ENCODE measurements at places on chromosomes 5 and 9.

- DNase-seq, result no peak
Observed at GRCh38 chr9:68973619-68974018, 40.3 kb downstream of the PRKACG start.

DNA sequence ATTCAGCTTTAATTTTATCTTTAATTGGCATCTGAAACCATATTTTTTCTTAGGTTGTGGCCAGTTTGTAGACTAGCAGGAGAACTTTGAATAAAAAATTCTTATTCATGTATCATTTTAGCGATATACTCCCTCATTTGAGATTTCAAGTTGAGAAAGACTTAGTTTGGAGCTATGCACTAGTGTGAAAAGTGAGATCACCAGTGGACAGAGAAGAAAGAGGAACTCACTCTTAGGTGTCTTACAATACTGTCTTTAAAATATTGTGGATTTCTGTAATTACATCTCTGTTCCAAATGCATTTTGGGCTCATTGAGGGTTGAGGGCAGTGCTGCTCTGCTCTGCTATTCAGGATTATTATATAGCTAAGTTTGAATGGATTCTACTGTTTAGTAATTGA, 54.7 kb downstream of the NAA35 start:
- no peak for DNase-seq

DNA sequence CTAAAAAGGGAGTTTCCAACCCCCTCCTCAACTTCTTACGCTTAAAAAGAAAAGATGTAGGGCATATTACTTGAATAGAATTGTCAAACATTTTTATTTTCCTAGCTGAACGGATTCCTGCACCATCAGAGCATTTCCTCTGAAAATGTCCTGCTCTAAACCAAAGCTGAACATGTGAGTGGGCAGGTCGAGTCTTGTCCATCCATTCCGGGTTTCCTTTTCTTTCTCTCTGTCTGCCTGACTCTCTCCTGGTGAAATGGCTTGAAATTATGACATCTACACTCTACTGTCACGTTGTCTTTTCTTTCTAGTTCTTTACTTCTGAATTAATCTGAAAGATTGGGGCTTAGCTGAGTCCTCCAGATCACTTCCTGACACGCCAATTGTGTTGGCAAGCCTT, 39.2 kb upstream of the PTPN3 start:
- DNase-seq, result no peak

DNA sequence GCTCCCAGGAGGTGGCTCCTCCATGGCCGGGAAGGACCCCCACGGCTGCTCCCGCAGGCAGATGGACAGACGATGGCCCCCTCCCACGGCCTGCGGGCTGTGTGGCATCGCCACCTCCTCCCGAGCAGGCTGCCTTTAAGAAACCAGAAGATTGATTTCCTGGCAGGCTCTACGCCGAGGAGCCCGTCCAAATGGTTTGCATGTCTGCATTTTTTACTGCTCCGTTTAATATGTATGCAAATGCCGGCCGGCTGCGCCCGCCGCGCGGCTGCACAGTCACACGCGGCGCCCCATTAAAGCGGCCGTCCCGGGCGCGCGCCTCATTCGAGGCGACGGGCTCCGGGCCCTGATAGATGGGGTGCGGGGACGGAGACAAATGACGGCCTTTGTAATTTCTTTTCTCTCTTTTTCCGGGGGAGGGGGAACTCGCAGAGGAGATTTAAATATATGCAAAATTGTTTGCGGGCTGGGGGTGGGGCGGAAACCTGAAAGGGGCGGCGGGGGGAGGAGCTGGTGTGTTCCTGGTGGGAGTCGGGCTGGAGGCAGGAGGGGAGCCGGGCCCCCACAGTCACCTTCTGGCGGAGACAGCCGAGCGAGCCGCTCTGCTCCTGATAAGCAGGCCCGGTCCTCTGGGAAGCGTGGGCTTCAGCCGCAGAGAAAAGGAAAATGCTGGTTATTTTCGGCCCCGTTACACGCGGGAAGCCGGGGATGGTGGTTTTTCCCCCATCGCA, 158.7 kb upstream of the IER5L start:
- DNase-seq, result peak; percentile 54

DNA sequence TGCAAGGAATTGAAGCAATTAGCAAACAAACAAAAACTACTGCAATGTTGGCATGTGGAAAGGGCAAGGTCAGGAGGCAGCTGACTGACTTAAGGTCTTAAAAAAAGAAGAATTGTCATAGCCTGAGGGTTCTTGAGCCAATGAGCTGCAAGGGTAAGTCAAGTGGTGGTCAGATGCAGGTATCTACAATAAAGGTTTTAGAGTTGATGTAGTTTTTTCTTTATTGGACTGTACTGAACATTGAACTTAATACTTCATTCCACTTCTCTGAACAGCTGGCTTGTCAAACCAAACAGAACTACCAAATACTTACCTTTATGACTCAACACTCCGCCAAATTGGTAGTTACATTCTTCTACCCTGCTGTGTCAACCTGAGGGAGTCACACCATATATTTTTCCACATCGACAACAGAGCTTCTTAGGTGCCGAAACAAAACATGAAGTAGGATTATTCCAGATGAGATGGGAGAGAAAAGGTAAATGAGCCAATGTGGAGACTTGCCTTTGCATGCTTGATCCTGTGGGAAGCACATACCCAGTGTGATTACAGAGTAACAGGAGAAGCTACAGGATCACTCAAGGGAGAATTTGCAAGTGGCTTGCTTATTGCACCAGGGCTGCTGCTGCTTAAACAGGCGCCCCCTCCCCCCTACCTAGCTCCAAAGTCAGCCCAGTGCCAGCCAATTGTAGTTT, 35.3 kb downstream of the EQTN start:
- DNase-seq, result no peak

- no peak for DNase-seq
Observed at GRCh38 chr5:82158755-82159413, 119.3 kb downstream of the RPS23 start.

DNA sequence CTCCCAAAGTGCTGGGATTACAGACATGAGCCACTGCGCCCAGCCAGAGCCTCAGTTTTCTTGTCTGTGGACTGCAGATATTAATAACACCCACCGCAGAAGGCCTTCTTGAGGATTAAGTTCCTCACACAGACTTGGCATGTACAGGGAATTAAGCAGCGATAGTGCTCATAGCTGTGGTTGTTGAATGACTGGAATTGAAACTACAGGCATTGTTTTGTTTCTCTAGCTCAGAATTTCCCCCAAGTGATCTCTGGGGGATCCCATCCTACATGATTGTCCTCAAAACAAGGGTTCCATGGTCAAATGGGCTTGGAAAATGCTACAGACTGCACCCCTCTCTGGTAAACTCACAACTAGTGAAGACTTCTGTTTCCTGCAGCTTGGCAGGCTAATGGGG, 44.2 kb upstream of the TDRD7 start:
- DNase-seq, result no peak

- no peak for DNase-seq
Observed at GRCh38 chr5:112732131-112732530, 5.6 kb upstream of the APC start.

DNA sequence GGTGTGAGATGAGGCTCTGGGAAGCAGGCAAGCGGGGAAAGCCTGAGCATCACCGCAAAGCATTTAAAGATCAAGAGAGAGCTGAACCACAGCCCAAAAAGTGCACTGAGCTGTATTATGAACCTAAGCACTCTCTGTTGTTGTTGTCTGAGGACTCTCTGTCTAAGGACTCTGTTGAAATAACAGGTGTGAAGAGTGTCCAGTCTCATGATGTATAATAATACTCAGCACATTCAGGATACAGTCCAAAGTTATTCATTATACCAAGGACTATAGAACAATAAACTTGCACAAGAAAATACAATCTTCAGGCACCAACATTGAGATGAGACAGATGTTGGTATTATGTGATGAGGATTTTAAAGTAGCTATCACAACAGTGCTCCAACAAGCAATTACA, 71.8 kb upstream of the CTSV start:
- no peak for DNase-seq

DNA sequence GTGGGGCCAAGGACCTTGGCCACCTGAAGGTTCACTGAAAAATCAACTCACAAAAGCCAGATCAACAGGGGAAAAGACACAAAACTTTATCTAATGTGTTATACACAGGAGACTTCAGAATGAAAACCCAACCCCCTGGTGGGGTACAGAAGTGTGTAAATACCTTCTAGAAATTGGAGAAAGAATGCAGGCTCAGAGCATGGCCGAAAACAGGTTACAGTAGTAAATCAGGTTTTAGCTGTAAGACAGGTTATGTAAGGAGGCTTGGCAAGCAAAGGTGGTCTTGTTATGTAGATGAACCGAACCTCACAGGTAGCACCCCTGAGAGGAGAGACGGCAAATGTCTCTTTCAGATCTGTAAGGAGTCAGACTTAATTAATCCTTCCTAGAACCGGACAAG, 10.0 kb downstream of the CEMIP2 start:
- no peak for DNase-seq

GRCh38 chr9:129665389-129665775, at the start of gene PRRX2:
Gene PRRX2 (plus strand): TSS chr9:129665647. CDS start chr9:129665868, 221 bp downstream.
- DNase-seq, result peak; percentile 51

GRCh38 chr5:36647046-36647445, 40.6 kb downstream of the SLC1A3 start:
- no peak for DNase-seq

GRCh38 chr5:32265902-32266301, 46.8 kb downstream of the MTMR12 start:
- DNase-seq, result no peak

GRCh38 chr5:128035689-128036088, 47.9 kb upstream of the SLC12A2 start:
- no peak for DNase-seq

DNA sequence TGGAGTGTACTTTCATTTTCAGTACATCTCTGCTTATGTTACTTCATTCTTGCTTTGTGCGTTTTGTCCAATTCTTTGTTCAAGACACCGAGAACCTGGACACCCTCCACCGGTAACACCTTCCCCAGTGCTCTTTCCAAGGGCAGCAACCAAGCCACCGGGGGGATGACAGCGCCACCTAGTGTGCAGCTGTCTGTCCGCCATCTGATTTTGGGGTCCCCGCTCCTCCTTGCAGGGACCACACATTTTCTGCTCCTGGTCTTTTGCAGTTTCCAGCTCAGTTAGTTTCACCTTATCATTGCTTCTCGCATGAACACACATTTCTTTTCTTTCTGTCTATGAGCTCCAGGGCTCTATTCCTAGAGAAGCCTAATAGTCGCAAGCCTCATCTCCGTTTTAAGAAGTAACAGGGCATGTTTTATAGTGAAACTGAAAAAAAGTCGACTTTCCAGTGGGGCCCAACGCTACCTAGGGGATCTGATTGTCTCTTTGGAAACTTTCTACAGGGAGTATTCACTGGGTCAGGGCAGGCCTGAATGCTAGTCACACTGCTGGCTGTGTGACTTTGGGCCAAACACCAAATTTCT, 152.1 kb downstream of the FSTL4 start:
- DNase-seq, result no peak

GRCh38 chr5:39238366-39239105, 19.2 kb upstream of the FYB1 start:
- no peak for DNase-seq

- DNase-seq, result no peak
Observed at GRCh38 chr5:174294891-174295620, 249.6 kb downstream of the NSG2 start.

DNA sequence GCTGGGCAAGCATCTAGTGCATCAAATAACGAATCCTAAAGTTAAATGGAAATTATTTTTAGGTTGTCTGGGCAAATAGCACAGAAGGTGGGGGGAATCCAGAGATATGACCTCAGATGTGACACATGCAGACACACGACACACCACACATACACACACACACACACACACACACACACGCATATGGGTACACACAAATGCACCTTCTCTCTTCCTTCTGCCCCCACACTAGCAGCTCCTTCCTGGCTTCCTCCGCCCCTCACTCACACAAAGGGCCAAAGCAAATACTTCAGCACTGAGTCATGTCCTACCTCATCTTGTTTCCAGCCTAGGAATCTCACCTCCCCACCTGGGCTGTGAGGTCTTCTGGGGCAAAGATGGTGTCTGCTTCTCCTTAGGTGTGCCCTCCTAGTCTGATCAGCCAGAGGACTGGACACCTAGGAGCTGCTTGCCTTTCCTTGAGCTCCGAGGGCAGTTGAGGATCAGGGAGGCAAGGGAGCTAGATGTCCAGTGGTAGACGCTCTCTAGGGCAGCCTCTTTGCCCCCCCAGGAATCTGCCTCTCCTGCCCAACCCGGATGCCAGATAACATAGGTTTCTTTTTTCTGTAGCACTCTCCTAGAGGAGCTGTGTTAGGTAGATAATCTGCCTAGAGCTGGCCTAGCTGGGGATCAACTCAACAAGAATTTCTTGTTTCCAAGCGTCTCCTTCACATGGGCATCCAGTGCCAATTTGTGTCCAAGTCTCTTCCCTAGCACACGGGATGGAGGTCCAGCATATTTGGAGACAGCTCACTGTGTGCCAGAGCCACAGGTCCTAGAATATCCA, 14.3 kb upstream of the JADE2 start:
- no peak for DNase-seq

DNA sequence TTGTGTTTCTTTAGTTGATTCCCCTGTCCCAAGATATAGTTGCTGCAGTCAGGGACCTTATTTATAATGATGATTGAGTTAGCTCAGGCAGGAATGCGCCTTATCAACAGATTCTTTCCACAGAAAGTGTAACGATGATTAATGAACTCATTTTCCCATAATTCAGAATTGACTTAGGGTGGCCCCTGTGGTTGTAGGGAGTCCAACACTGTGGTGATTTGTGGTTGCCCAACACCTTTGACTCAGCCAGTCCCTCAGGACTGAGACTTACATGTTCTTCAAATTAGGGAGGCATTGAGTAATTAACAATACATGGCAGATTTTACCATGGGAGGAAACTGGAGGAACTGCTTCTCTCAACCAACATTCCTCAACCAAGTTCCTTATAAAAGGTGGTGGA, 221.9 kb downstream of the GABRG2 start:
- no peak for DNase-seq

- peak; percentile 75 for DNase-seq
Observed at GRCh38 chr5:76402251-76402885, 717 bp upstream of the IQGAP2 start.

DNA sequence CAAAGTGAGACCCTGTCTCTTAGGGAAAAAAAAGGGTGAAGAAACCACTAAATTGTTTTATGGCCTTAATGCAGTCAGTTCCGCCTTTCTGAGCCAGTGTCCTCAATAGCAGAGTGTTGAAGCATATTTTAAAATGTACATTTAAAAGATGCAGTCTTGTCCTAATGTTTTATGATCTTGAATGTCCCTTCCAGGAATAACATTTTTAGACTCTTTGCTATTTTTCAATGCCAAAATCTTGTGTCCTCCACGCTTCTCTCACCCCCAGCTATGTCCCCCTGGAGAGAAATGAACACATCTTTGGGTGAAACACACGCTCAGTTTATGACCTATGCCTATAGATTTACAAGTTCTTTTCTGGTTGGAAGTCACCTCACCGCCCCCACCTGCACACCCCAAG, 69.8 kb downstream of the CSNK1A1 start:
- DNase-seq, result no peak

- no peak for DNase-seq
Observed at GRCh38 chr5:34538026-34538672, 118.0 kb upstream of the RAI14 start.

GRCh38 chr5:162283609-162284008, 216.0 kb downstream of the GABRG2 start:
- DNase-seq, result no peak

GRCh38 chr9:18795947-18796671, 236.9 kb downstream of the SAXO1 start:
- no peak for DNase-seq

- no peak for DNase-seq
Observed at GRCh38 chr9:108897324-108898096, 35.4 kb downstream of the ACTL7A start.
